Stimulated activated CD4-positive, alpha-beta T cell treated with anti-CD3 and anti-CD28 coated beads, Interleukin-15, amount 100 ng/mL, for 48 hours (primary cell): ENCODE measurements at places on chromosomes 7 and 10.
A peak's percentile ranks its signal among the peaks of the same experiment; 100 is the strongest.

- no peak for DNase-seq
These were observed 32.6 kb upstream of the NCAPG2 start for GRCh38 chr7:158737064-158737695.

DNA sequence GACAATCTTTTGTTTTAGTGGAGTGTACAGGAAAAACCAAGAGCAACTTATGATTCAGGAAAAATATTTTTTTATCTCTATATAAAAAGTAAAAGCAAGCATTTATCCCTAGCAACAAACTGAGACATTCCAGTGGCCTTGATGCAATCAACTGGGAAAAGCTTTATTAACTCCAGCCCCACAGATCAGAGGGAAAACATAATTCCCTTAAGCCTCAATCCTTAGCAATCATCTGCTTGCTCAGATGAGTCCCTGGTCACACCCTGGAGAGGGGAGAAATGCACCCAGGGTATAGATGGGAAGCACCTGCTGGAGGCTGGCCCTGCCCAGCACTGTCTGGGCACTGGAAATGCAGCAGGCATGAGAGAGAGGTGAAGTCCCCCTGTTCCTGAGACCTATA lies 636.6 kb downstream of the TNS3 start:
- no peak for DNase-seq

DNA sequence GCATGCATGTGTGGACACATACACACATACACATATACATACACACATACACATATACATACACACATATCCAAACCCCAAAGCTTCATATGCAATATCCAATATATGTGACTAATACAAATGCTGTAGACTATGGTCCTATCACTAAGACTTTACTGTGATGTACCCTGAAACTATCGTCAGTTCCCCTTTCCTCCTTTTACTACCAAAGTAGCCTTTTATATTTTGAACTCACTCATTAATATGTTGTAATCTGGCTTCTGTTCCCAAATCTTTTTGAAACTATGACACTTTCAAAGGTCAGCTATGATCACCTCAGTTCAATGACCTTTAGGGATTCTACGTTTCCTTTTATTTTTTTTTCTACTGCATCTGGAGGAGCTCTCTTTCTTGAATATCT lies 64.8 kb upstream of the TFEC start:
- no peak for DNase-seq

DNA sequence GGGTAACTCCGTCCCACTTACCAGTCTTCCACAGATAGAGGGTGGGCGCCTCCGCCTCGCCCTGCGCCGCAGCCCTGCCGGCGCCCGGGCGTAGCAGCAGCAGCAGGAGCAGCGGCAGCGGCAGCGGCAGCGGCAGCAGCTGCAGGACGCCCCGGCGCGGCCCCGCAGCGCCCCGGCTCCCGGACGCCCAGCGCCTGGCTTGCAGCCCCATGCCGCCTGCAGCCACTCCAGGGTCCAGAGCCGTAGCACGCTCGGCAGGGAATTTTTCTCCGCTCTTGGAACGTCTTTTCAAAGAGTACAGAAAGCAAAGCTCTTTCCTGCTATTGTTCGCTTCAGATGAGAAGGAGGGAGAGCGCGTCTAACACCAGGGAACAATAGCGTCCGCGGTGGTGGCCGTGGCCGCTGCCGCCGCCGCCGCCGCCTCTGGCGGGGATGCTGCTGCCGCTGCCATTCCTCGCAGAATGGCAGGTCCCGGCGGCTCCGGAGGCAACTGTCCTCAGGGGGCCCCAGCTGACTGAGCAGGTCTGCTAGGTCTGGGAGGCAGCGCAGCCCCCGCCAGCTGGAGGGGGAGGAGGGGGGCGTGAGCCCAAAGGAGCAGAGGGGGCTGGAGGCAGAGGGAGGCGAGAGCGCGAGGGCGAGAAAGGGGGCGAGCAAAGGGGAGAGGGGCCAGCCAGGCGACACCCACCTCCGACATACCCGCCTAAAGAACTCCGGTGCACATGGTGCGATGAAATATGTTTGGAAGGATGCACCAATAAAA lies at the start of gene THSD7A:
Gene THSD7A (minus strand): TSS at position 463 of the 760 bp plus-strand sequence. CDS start 252 bp downstream, at position 211.
- DNase-seq = no peak

- DNase-seq = no peak
These were observed 40.5 kb downstream of the OAT start for GRCh38 chr10:124378271-124378670.

GRCh38 chr10:279655-280054 lies 144.4 kb downstream of the ZMYND11 start:
- no peak for DNase-seq

GRCh38 chr10:31070025-31070424 lies 38.4 kb upstream of the ZNF438 start:
- no peak for DNase-seq

DNA sequence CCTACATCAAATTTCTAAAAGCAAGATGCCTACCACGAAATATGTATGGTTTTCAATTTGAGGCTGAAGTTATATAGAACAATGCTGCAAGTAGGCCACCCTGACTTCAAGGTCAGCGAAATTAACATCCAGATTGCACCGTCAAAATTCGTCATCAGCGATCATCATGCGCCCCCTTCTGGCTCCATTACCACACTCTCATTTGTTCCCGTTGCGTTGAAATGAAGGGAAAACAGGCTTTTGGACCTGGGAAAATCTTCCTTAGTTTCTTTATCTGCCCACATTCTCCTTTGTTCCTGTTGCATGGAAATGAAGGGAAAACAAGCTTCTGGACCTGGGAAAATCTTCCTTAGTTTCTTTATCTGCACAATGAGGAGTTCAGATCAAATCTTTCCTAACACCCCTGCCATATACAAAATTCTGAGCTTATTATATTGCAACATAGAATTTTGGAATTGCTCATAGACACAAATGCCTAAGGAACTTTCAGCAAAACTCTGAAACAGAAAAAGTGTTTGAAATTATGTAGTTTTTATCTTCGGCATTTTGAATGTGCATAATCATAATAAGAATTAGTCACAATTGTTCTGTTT lies 98.2 kb upstream of the PRKCQ start:
- peak; percentile 46 for DNase-seq

- DNase-seq = no peak
These were observed 59.3 kb downstream of the COL28A1 start for GRCh38 chr7:7476381-7476780.

GRCh38 chr7:25385506-25386136 lies 157.3 kb upstream of the NPVF start:
- DNase-seq = no peak

DNA sequence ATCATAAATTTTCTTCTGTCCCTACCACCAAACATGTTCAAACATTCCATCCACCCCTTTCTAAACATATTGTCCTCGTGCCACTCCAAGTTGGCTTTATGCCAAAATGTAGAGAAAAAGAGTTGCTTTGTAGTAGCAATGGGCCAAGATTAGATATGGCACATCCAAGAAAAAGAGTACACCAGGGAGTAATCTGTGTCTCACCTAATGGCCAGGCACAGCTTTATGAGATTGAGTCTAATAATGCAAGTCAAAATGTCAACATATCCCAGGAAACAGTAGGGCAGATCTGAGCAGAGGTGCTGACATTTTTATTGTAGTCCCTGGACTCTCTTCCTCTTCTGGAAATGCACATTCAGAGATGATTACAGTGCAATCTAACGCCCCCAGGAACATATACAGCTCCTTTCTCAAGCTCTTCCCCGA lies 5.7 kb upstream of the OR6V1 start:
- no peak for DNase-seq

DNA sequence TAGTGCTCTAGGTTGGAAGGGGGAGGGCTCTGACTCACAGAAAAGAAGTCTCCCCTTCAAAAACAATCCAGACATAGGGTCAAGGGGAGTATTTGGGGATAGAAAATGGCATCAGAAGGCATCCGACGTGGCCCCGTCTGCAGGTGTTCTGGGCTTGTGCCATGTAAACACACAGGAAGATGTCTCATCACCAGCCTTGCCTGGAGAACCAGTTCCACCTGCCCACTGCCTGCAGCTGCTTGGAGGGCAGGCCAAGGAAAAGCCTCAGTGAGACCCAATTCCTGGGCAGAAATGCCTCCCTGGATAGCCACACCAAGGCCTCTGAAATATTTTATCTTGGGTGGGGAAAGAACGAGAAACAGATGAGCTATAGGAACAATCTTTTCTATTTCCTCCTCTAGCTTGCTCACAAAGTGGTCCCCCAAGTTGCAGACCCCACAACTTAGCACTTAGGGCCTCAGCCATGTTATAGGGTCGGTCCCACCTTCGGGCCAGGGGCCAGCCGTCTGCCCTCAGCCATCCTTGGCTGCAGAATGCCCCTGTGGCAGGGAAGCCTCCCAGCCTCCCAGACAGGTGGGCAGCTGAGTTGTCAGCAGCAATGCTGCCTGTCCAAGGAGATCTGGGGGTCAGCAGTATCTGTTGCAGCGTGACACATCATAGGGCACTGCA lies 54.3 kb upstream of the ECHDC3 start:
- no peak for DNase-seq

- DNase-seq = no peak
These were observed 8.8 kb upstream of the ENO4 start for GRCh38 chr10:116840389-116841075.

- DNase-seq = peak; percentile 67
These were observed 2.2 kb downstream of the ANXA11 start for GRCh38 chr10:80202934-80203834.

GRCh38 chr10:113187063-113187777 lies 237.2 kb downstream of the TCF7L2 start:
- DNase-seq = no peak

DNA sequence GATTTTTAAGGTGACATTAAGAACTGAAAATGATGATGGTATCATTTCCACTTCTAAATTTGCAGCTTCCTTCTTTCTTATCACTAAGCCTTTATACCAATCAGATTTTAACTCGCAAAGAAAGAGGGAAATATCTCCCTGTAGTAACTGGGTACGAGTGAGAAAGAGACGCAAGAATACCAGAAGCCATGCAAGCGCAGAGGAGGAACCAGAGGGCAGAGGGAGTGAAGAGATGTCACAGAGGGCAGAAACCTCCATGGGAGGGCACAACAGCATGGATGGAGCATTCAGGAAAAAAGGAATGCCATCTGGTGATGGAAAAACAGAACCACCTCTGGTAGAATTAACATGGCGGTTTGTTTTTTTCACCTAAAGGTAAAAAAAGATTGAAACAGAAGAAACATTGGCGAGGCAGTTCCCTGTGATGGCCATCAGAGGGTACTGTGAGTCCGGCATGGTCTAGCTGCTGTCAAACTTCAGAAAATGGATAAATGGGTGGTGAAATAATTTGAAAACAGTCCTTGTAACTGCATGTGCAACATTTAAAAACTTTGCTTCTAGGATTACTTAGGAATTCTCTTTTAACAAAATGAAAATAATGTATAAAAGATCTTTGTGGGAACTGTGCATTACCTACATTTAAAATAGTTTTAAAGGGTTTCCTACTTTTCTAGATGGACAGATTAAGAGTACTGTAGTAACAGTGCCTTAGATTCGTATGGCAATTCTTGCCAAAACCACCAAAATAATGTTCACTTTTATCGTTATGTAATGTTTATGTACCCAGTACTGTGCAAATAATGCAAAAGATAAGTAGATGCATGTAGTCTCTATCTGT lies 91.8 kb downstream of the ARHGAP12 start:
- DNase-seq = no peak

GRCh38 chr7:24767878-24768569 lies 10.8 kb upstream of the GSDME start:
- DNase-seq = no peak

- no peak for DNase-seq
These were observed 34.0 kb downstream of the OAT start for GRCh38 chr10:124384591-124385190.

GRCh38 chr10:34580214-34580613 lies 234.9 kb downstream of the PARD3 start:
- DNase-seq = no peak

DNA sequence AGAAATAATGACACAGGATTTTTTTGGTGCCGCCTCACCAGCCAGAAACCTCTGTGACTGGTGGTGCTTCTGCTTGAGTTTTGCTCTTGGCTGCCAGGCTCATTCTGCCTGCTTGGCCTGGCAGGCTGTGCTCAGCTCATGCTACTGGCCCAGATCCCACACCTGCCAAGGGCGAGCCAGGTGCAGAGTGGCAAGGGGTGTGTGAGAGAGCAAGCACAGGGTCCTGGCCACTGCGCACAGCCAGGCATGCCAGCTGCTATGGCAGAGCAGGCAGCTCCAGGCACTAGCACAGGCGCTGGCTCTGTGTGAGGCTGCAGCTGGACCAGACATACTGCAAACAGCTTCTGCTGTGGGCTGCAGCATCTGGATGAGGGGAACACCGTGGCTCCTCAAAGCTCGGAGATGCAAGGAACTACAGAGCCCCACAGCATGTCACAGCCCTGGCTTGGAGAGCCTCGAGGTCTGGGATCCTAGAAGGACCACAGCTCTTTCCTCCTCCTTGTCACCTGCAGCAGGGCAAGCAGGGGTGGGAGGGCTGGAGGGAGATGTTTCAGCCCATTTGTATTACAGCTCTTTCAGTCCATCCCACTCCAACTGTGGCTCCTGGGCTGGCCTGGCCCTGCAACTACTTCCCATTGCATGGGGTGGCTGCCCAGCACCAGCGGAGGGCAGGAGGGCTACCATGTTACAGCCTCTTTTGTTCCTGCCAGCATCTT lies 313.4 kb upstream of the SEMA3C start:
- DNase-seq = no peak

DNA sequence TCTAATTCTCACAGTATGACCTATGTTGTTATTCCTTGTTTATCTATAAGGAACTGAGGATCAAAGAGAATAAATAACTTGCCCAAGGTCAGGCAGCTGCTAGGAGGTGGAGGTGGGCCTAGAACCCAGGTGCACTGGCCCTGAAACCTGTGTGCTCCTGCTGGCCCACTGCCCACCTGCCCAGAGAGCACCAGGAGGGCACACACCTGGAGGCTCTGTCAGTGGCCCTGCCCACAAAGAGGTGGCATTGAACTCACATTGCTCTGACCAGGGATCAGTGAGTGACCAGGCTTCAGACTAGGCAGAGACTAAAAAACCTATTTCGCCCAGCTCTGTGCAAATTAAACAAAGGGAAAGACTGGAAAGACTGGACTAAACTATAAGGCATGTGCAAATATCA lies 210.6 kb downstream of the TNS3 start:
- no peak for DNase-seq

DNA sequence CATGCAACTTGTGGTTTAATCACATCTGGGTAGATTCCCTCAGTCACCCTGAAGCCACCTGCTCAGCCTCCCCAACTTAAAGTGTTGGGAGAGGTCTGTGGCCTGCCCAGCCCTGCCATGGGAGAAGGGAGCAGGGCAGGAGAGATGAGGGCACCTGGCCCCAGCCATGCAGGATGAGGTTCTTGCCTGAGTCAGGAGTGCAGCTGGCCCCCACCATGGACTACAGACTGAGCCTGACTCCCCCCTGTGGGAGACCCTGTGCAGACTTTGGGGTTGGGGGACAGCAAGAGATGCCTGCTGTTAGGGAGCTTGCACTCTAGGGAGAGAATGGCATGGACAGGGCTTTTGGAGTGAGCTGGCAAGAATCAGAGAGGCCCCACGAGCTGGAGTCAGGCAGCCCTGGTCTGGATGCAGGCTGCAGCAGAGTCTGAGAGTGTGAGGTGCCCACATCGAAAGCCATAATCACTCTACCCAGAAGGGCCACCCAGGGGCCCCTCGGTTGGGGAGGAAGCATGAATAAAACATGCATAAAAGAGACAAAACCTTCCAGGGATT lies 34.7 kb upstream of the DPYSL4 start:
- no peak for DNase-seq

GRCh38 chr7:130276796-130277762 lies 10.4 kb downstream of the CPA2 start:
- DNase-seq = peak; percentile 48

- DNase-seq = no peak
These were observed 57.3 kb upstream of the NRG3 start for GRCh38 chr10:81817596-81818170.
